Smooth muscle cell of the brain vasculature (primary cell): ENCODE measurements at places on chromosomes 13 and 19.

- no peak for DNase-seq
Observed at GRCh38 chr19:31039151-31039550, 310.1 kb downstream of the TSHZ3 start.

DNA sequence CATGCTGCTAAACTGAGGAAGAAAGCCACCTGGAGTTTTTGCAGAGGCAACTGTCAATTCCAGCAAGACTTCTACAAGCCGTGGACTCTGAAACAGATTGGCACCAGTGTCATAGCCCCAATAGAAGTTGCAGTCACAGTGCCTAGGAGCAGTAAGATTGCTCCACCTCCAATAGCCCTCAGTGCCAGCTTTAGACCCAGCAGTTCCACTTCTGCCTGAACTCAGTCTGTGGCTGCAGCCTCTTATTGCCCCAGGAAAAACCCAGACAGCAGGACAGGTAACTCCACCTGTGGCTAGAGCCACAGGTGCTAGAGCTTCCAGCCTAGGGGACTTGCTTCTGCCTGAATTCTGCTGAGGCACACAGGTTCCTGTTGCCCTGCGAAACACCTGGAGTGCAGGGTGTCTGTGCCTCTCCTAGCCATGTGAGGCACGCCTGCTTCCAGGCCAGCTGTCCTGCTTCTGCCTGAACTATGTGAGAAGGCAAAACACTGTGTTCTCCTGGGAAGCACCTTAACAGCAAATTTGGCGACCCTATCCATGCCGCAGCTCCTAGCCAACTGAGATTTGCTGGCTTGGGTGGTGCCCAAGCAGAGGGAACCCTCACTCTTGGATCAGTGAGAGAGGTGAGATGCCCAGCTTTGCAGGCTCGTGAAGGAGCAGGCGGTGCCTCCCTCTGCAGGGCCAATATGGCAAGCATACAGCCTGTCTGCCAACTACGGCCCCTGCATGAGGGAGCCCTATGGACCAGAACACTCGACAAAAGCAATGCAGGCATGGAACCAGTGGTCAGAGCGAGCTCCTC lies 607.6 kb downstream of the PCDH17 start:
- no peak for DNase-seq

GRCh38 chr13:73844986-73845385 lies 289.2 kb downstream of the KLF12 start:
- no peak for DNase-seq

- DNase-seq, result no peak
Observed at GRCh38 chr13:68745502-68745901, 1362.1 kb upstream of the ATXN8OS start.

DNA sequence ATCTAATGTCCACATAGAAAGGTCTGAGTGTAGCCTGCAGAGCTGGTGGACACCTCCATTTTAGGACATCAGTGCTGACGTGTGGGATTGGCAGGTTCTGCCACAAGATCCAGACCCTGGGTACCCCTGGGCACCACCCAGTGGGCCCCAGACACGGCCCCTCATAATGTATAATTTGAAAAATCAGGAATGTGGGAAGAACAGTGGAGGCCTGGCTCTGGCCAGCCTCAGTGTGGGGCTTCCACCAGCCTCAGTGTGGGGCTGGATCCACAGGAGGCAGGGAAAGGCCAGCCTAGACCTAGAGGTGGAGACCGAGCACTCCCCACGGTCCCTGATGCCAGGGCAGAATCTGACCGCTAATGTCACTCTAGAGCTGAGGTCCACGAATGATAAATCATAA lies 150.7 kb upstream of the SOX1 start:
- DNase-seq, result no peak
